Testis (tissue), 5 donors: ENCODE measurements at places on chromosomes 3 and 15.

- no peaks in the 10 kb centered on the region for H3K36me3 ChIP-seq
- DNase-seq: no peak
- H3K4me1 ChIP-seq: no peaks in the 10 kb centered on the region
- no peak overlapping the region for H3K4me3 ChIP-seq
Observed at GRCh38 chr3:15220056-15220455, 14.0 kb downstream of the CAPN7 start.

DNA sequence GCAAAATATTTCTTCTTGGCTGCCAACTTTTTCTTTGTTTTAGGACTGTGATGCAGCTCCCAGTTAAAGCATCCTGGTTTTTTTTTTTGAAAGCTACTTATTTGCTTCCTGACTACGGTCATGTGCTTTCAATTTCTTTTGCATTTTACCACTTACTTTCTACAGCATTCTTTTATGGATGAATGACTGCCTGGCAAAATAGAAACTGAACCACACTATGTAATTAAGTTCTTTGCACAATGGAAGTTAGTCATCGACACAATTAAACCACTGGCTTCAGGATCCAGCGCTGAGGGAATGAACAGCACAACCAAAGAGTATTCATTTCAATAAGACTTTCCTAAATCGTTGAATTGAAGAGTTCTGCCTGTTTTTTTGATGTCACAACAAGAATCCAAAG is 82.2 kb upstream of the EPHA3 start:
- no peaks in the 10 kb centered on the region for H3K36me3 ChIP-seq
- no peaks in the 10 kb centered on the region for H3K4me1 ChIP-seq
- H3K4me3 ChIP-seq: no peak overlapping the region
- no peak overlapping the region for H3K27ac ChIP-seq
- H3K27me3 ChIP-seq: no peaks in the 10 kb centered on the region

GRCh38 chr15:80997692-80998091 is 3.0 kb upstream of the TLNRD1 start:
- DNase-seq: no peak
- H3K27me3 ChIP-seq: no peaks in the 10 kb centered on the region
- H3K36me3 ChIP-seq: no peaks in the 10 kb centered on the region
- no peak overlapping the region for H3K4me3 ChIP-seq

- H3K27me3 ChIP-seq: no peaks in the 10 kb centered on the region
- H3K36me3 ChIP-seq: no peaks in the 10 kb centered on the region
- no peaks in the 10 kb centered on the region for H3K4me1 ChIP-seq
- H3K27ac ChIP-seq: no peak overlapping the region
Observed at GRCh38 chr15:48730506-48730905, 80.4 kb downstream of the CEP152 start.

DNA sequence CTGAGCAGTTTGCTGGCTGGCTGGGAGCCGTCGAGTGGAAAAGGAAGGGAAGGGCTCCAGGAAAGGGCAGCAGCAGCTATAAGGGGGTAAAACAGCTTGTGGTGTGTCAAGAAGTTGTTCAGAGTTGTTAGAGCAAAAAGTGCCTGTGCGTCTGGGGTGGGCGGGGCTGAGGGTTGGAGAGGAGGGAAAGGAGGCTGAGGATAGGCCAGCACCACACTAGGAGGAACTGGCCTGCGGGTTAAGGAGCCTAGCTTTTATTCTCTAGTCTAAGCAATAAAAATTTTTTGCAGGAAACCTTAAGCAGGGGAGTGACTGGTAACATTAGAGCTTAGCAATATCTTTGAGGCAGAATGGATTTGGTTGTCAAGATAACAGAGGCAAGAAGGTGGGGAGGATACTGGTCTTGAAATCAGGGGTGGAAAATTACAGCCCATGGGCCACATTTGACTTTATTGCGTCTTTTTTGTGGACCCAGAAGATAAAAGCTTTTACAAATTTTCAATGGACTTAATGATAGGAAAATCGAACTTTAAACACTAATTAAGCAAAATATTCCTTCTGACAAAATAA is 134.5 kb upstream of the AADACL2 start:
- H3K4me1 ChIP-seq: no peaks in the 10 kb centered on the region
- H3K36me3 ChIP-seq: no peaks in the 10 kb centered on the region
- no peak overlapping the region for H3K27ac ChIP-seq
- no peak overlapping the region for H3K4me3 ChIP-seq
- no peak for DNase-seq
- no peaks in the 10 kb centered on the region for H3K27me3 ChIP-seq

- no peaks in the 10 kb centered on the region for H3K27me3 ChIP-seq
- H3K36me3 ChIP-seq: no peaks in the 10 kb centered on the region
- peak within 1 kb of the TSS; percentile 77 for H3K4me3 ChIP-seq
- peaks cover 10% of the 10 kb centered on the region for H3K4me1 ChIP-seq
Observed at GRCh38 chr15:74889883-74890664, at the start of gene MPI. Gene MPI (plus strand): TSS chr15:74890042. CDS start chr15:74890074, 32 bp downstream.

- H3K27me3 ChIP-seq: no peaks in the 10 kb centered on the region
- no peak overlapping the region for H3K4me3 ChIP-seq
- no peaks in the 10 kb centered on the region for H3K36me3 ChIP-seq
- no peak overlapping the region for H3K27ac ChIP-seq
- no peaks in the 10 kb centered on the region for H3K4me1 ChIP-seq
- DNase-seq: peak; percentile 44
Observed at GRCh38 chr3:11734-12133, 184.8 kb upstream of the CHL1 start.

GRCh38 chr15:74392451-74392830 is 25.0 kb upstream of the CYP11A1 start:
- H3K4me3 ChIP-seq: no peak overlapping the region
- H3K27ac ChIP-seq: no peak overlapping the region
- no peaks in the 10 kb centered on the region for H3K27me3 ChIP-seq
- DNase-seq: peak; percentile 76

- no peak overlapping the region for H3K4me3 ChIP-seq
- H3K27me3 ChIP-seq: no peaks in the 10 kb centered on the region
- DNase-seq: no peak
- no peak overlapping the region for H3K27ac ChIP-seq
- H3K4me1 ChIP-seq: no peaks in the 10 kb centered on the region
Observed at GRCh38 chr15:55802600-55803376, 59.8 kb upstream of the PRTG start.

DNA sequence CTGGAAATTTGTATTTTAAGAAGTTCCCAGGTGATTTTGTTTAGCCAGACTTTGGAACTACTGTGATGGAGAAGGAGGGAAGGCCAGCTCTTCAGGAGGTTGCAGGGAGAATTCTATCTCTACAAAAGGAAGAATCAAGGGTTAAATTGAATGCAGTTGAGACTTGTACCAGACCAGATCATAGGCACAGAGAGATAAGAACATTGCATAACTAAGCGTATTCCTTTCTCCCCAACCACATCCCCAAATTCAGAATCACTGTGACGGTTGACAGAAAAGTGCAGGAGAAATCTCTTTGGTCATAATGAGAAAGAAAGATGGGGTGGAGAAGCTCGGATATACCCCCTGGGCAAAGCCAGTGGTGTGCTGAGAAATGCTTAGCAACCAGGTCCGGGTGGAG is 7.2 kb downstream of the PLD1 start:
- no peaks in the 10 kb centered on the region for H3K36me3 ChIP-seq
- H3K4me3 ChIP-seq: no peak overlapping the region
- H3K27ac ChIP-seq: no peak overlapping the region
- peaks cover 3% of the 10 kb centered on the region for H3K4me1 ChIP-seq
- DNase-seq: no peak

GRCh38 chr3:77102951-77103769 is 63.3 kb downstream of the ROBO2 start:
- no peaks in the 10 kb centered on the region for H3K27me3 ChIP-seq
- no peak overlapping the region for H3K27ac ChIP-seq
- DNase-seq: no peak
- H3K36me3 ChIP-seq: no peaks in the 10 kb centered on the region
- no peaks in the 10 kb centered on the region for H3K4me1 ChIP-seq
- no peak overlapping the region for H3K4me3 ChIP-seq

DNA sequence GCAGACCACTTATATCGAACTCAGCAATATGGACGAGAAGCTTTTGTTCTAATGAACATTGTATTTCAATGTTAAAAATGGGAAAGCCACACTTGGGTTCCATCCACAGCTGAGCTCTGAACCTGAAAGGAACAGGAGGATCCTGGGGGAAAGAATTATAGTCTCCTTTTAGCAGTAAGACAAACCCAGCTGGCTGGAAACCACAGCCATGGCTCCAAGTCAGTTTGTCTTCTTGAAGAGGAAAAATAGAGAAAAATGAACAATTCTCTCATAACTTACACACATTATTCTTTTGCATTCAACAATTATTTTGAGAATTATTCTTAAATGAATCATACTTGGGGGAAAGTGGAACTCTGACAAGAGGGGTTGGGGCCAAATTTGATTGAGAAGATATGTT is 149.2 kb upstream of the VEPH1 start:
- peak; percentile 48 for DNase-seq
- H3K27me3 ChIP-seq: no peaks in the 10 kb centered on the region
- no peak overlapping the region for H3K27ac ChIP-seq
- H3K36me3 ChIP-seq: no peaks in the 10 kb centered on the region
- H3K4me3 ChIP-seq: no peak overlapping the region

- H3K27ac ChIP-seq: no peak overlapping the region
- H3K36me3 ChIP-seq: no peaks in the 10 kb centered on the region
Observed at GRCh38 chr3:180324791-180325190, 277.2 kb upstream of the TTC14 start.
